CD4-positive, alpha-beta T cell treated with Interleukin-6 at 100 ng/mL for 8 hours (primary cell): ENCODE measurements at places on chromosomes 3 and 15.

- DNase-seq = no peak
Measured at GRCh38 chr15:48061605-48062004, 59.2 kb upstream of the SLC24A5 start.

- no peak for DNase-seq
Measured at GRCh38 chr3:27559835-27560234, 75.7 kb upstream of the SLC4A7 start.

- no peak for DNase-seq
Measured at GRCh38 chr3:29890801-29891200, 609.9 kb downstream of the RBMS3 start.

- no peak for DNase-seq
Measured at GRCh38 chr3:156511987-156512677, 42.8 kb downstream of the SSR3 start.

DNA sequence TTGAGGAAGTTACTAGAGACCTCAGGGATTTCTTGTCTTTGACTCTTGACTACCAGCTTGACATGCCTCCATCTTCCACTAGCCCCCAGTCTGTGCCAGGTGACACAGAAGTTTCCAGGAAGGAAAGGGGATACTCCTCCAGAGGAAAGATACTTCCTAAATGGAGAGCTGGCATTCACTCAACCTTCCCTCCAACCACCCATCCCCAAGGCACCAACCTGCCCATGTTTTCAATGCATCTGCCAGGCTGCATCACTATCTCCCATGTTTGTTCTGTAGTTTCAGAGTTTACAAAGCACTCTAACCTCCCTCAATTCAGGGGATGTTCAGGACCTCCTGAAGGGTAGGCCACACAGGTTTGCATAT is 198.4 kb upstream of the LPP start:
- DNase-seq = no peak

DNA sequence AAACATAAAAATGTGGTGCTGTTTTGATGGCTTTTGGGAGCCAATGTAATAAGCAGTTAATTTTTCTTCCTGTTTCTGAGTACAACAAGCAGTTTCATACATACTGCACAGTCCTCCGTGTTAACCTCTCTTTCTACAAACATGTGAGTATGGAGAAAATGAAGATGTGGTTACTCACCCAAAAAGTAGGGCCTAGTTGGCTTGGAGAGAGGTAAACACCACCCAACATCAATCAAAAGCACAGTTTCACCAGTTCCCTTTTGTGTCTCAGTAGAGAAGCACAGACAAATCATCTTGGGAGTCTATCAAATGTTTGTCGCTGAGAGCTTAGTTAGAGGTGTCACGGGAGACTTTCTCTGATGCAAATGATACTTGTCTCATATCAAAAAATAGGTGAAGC is 320.2 kb downstream of the UNC13C start:
- DNase-seq = no peak

DNA sequence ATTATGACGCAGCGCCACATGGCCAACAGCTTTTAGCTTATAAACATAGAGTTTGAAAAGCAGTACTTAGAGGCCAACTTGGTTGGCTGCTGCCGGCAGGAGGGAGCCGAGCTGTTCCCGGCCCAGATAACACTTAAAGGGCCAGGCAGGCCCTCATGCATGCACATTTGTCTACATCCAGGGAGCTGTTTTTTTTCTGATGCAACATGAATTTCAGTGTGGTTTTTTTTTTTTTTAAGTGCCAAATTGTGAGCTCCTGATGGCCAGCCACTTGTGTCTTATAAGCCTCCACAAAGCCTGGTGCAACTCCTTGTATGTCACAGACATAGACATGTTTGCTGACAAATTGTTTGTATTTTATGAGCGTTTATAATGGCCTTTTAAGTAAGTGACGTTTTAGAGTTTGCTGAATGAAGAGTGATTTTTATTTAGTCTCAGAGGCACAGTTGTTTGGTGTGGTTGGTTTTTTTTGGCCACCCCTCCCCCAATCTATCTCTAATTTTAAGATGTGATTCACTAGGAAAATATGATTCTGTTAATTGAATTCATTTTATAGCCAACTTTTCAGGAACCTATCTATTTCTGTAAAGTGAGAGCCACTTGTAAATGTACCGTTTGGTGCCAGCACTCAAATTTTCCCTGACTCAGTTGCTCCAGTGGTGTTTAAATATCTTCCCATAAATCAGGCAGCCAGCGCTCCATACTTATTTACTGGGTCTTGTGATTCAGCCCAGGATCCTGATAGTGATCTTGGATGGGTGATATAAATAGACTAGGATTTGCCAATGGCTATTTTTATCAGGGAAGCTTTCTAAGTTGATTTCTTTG is 134.3 kb downstream of the VGLL4 start:
- no peak for DNase-seq

DNA sequence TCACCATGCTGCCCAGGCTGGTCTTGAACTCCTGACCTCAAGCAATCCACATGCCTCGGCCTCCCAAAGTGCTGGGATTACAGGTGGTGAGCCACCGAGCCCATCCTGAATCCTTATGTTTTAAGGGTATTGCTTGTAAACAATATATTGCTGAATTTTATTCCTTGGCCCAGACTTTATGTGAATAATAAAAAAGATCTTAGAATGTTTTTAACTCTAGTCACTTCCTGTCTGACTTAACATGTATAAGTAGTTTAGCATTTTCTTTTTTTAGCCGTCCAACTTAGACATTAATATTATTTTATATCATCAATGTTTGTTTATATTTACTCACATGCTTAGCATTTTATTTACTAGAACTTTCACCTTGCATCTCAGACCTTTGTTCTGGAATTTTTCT is 9.2 kb upstream of the EIF2B5 start:
- no peak for DNase-seq

DNA sequence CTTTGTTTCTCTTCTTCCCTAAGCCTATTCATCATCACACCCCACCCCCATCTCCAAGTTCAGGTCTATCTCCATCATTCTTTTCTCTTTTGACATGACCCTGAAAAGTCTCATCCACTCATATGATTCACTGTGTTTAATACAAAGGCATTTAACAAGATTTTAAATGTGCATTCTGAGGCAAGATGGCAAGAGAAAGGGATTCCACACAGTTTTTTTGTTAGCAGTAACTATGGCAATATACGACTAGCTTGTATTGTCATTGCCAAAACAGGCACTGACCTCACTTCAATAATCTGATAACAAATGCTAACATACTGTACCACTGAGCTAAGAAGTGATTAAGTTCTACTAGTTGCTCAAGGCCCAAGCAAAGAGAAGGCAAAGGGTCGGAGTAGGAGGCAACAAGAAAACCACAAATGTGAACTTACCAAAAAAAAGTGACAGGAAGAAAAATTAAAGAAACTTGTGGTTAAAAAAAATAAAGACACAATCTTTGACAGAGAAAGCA is 53.2 kb downstream of the FBN1 start:
- DNase-seq = no peak

DNA sequence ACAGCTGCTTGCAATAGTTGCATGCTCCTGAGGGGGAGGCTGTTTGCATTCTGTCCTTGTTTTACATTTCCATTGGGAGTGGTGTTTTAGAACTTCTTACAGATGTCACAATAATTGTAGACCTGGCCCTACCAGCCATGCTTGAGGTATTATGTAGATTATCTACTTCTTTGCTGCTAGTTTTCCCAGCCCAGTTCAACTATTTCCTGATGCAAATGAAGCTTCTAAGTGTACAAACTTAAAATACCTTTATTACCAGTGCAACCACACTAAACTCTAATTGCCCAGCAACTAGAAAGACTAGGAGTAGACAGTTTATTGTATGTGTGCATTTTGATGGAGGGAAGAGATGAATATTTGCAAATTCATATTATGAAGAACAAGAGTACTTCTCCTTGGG is 104.9 kb upstream of the MYZAP start:
- DNase-seq = no peak

DNA sequence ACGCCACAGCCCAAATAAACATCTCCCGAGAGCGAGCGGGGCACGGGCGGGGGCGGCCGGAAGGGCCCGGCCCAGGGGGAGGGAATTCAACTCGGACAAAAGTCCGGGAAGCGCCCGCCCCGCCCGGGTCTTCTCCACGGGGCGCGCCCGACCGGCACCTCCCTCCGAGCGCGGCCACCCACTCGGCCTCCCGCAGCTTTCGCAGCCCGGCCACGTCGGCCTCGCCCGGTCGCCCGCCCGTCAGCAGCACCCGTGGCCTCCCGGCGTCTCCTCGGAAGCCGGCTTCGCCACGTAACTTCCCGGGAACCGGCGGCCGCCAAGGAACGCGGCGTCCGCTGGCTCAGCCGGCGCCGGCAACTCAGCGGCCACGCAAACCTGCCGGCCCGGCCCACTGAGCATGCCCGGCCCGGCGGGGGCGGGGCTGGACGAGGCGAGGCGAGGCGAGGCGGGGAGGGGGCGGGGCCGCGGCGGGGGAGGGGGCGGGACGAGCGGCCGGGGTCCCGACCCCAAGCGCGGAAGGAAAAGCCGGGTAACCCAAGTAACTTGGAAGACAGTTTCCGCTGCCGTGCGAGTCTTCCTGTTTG is at the start of gene TJP1:
Gene TJP1 (minus strand): TSS at position 369 of the 584 bp plus-strand sequence. CDS start 440 bp downstream, outside the sequence.
- DNase-seq = no peak

GRCh38 chr3:48702320-48702920 is 14.6 kb downstream of the IP6K2 start:
- DNase-seq = no peak

GRCh38 chr15:57751177-57751800 is 44.8 kb downstream of the POLR2M start:
- DNase-seq = no peak

DNA sequence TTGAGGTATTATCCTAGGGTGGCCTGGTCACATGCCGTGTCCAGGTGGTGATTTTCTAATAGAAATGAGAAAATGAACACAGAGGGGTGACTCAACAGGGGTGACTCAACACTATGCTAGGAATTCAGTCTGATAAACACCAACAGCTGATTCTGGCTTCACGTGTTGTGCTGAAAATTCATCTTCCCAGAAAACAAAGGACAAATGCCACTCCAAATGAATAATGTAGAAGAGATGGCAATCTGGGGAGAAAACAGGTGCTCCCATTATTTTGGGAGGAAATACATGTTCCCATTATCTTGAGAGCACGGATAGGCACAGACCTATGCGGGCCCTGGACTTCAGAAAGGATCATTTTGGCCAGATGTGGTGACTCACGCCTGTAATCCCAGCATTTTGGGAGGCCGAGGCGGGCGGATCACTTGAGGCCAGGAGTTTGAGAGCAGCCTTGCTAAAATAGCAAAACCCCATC is 101.2 kb upstream of the MEX3B start:
- DNase-seq = no peak

DNA sequence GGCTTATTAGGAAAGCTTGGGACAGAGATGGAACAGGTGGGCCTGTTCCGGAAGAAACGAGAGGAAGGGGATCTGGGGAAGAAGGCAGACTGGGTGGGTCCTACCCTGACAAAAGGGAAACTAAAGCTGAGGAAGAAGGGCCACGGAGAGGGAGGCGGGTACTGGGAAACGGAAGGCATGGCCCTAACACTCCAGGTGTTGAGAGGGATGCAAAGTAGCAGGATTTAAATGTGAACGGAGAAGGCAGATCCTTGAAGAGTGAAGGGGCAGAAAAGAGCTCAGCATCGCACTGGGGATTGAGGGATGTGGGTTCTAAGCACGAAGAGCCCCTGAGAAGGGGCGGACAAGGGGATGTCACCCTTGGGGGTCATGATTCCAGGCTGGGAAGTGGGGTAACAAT is 735 bp downstream of the STIMATE start:
- no peak for DNase-seq
